ENCODE measurements at places on chromosomes 6 and 20.

- peak; percentile 26 for DNase-seq
Observed at GRCh38 chr6:7992002-7992815, 72.0 kb downstream of the BLOC1S5 start.

DNA sequence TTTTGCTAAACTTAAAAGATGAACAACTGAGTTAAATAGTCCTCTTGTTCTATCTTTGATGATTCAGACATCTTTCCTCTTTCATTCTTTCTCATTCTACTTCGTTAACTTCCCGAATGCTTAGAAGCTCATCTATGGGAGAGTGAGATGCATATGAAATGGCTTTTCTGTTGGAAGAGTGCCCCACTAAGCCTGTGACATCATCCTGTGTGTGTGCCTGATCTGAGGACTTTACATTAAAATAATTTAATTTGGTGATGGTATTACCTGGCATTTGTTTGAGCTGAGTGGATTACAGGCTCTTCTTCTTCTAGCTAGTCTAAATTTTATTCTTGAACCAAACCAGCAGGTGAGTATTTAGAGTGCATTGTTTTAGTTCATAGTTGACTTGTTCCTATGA is 626.5 kb downstream of the QKI start:
- DNase-seq, result no peak

GRCh38 chr6:132135409-132135808 is 184.2 kb upstream of the CCN2 start:
- DNase-seq, result no peak

- DNase-seq, result no peak
Observed at GRCh38 chr20:51542571-51543421, at the start of gene NFATC2. Gene NFATC2, minus strand, starts transcription at chr20:51542719. Its CDS starts 220 bp downstream, at chr20:51542499.

DNA sequence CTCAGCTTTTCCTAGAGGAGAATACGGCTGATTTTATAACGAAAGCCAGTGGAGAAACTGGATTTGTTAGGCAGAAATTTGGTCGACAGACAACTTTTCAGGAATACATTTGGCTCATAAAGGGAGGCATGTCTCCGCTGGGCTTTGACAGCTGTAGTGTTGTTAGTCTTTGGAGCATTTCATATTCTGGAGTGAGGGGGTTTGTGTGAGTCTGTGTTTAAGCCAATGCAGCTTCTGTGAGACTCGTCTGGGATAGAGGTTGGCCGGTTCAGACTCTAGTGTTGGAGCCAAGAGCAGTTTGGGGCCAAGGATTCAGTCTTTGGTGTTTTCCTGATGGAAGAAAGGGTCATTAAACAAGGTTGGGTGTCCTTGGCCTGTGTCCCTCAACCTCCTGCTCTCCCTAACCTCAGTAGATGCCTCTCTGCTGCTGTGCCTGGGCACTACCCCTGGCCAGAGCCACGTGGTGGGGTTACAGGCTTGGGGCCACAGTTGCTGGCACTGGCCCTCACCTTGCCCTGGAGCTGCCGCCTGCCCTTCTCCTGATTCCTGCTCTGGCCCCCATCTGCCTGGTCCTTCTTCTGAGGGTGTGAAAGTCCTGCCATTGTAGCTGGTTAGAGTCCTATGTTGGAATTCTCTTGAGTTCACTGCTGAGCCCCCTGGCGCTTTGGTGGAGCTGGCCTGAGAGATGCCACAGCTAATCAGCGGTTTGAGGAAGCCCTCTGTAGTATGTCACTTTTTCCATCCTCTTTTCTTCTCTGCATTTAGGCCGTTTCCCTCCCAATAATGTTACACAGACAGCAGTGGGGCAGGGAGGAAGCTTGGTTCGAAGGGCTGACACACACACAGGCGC is 6.9 kb downstream of the PTK7 start:
- DNase-seq, result no peak

- no peak for DNase-seq
Observed at GRCh38 chr6:94736236-94736635, 841.1 kb upstream of the MANEA start.

- DNase-seq, result no peak
Observed at GRCh38 chr6:17269840-17270239, 11.3 kb upstream of the RBM24 start.

DNA sequence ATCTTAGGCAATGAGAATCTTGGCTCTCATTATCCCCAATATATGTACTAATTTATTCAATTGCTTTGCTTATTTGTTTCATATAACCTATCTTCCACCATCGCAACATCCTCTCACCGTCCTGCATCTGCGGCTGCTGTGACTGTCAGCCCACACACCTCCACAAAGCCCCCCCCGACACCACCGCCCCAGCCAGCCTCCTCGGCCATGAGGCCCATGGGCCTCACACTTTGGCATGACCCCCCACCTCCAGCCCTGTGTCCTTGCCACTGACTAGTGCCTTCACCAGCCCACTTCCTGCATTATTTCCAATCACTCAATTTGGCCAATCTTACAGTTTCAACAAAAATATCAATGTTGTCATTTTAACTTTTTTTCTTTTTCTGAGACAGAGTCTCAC is 60.7 kb upstream of the TOX2 start:
- DNase-seq, result no peak

DNA sequence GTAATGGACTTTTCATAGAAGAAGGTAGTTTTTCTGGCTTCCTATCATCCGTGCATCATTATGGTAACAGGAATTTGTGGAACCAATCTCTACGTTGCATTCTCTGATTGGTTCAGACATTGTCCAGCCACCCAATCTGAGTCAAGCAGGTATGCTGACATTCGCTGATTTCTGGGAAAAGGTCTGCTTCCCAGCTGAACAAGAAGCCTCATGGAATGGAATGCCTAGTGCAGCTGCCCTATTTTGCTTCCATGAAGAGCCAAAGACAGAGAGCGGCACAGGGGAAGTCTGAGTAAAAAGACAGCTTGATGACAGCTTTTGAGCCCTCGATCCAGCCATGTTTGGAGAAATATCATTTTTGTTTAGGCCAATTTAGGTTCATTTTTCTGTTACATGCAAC is 38.5 kb upstream of the TXLNB start:
- no peak for DNase-seq

DNA sequence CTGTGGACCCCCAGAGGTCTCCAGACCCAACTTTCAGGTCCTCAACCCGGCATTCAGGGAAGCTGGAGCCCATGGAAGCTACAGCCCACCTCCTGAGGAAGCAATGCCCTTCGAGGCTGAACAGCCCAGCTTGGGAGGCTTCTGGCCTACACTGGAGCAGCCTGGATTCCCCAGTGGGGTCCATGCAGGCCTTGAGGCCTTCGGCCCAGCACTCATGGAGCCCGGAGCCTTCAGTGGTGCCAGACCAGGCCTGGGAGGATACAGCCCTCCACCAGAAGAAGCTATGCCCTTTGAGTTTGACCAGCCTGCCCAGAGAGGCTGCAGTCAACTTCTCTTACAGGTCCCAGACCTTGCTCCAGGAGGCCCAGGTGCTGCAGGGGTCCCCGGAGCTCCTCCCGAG is 950 bp downstream of the GNAS start:
- DNase-seq, result no peak

GRCh38 chr6:96837081-96837971 is at the start of gene GPR63:
Gene GPR63, minus strand, starts transcription at chr6:96837477. Its CDS starts 37,746 bp downstream, at chr6:96799731.
- peak; percentile 59 for DNase-seq

DNA sequence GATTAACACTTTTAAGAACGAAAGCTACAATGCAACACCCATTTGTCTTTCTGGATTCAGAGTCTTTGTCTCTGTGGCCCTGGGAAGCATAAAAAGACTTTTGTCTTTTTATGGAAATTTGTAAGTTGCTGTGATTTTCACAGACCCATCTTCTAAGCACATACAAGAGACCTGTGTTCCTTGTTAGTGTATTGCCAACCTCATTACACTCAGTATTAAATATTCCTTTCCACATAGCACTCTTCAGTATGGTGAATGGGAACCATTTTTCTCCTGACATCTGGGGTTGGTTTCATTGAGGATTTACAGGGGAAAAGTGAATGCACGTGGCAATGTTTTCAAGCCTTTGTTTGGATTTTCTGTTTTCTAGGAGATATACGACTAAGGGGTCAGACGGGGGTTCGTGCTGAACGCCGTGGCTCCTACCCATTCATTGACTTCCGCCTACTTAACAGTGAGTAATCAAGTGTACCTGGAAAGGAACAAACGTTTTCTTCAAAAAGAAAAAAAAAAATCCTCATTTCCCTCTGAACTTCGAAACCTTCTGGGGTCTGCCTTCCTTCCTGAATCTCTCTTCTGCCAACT is 141.7 kb downstream of the MTFR2 start:
- DNase-seq, result no peak

DNA sequence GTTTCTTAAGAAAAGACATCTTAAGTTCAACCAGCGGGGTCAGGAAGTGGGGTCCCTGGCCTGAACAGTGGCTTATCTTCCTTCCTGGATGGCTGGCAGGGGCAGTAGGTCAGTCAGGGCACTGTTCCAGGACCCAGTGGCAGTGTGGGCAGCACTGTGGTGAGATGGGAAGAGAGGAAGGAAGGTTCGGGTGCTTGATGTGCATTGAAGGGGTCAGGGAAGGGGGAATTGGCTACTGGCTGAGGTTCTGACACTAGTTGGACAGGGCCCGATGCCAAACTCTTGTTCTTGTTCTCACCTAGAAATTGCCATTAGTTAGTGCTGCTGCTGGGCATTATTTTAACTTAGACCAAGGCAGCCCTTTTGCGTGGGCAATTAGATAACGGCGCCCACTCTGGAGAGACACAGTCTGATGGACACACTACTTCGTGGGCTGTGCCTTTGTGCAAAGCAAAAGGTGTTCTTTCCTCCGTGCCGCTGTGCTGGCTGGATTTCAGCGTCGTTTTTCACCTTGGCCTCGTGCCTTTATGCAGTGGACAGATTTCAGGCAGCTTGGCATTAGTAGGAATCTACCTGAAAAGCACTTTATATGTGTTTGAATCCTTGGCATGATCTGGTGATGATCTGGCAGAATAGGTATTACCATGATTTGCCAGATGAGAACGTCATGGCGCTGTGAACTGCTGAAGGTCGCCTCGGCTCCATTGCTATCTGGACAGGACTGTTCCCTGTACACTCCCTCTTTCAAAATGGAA is 30.3 kb downstream of the UTRN start:
- DNase-seq, result no peak

- no peak for DNase-seq
Observed at GRCh38 chr20:33881989-33882388, 70.8 kb downstream of the CHMP4B start.

DNA sequence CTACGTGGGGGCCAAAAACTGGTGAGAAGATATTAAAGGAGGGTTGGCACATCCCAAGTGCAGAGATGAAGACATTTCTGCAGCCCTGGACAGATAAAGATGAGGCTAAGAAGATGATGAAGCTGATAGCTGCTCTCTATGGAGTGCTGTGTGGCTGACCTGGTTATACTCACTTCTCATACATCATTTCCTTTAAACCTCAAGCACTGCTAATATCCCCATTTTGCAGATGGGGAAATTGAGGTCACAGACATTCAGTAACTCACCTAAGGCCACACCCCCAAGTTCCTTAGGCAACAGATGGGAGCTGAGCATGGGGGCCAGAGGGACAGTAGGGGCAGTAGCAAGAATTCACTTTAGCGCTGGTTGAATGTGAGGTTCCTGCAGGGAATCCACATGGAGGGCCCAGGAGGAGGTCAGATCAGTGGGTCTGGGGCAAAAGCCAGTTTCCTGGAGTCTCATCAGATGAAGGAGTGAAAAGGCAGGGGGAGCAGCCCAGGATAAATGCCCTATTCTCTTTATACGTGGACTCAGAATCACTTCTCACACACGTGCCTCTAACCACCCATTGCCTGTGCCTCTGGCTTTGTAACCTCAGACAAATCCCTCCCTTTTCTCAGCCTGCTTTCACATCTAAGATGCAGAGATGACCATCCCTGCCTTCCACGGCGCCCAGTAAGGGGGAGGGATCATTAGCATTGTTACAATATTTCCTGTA is 125.8 kb downstream of the NFATC2 start:
- DNase-seq, result no peak

- DNase-seq, result no peak
Observed at GRCh38 chr20:46230801-46231282, 77.5 kb downstream of the CDH22 start.

- no peak for DNase-seq
Observed at GRCh38 chr6:157079771-157080170, 243.5 kb downstream of the TMEM242 start.

GRCh38 chr6:42045538-42046460 is 4.5 kb upstream of the TAF8 start:
- no peak for DNase-seq

GRCh38 chr20:17172836-17173516 is 53.9 kb upstream of the PCSK2 start:
- DNase-seq, result no peak

GRCh38 chr20:57558614-57559288 is 2.2 kb upstream of the PCK1 start:
- no peak for DNase-seq

DNA sequence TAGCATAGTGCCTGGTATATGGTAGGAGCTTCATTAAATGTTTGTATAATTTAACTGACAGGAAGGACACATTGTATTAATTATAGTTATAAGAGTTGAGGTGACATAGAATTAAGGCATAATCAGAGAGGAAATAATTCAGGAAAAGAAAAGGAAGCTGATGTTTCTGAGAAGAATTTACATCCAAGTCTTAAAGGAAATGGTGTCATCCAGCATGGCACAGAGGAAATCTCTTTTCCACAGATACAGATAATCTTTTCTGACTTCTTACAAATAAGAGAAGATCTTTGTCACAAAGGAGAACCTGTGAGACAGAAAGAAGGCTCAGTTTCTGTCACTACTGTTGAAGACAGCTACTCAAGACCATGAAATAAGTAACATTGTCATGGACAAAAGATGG is 222.5 kb downstream of the GJA1 start:
- DNase-seq, result no peak

DNA sequence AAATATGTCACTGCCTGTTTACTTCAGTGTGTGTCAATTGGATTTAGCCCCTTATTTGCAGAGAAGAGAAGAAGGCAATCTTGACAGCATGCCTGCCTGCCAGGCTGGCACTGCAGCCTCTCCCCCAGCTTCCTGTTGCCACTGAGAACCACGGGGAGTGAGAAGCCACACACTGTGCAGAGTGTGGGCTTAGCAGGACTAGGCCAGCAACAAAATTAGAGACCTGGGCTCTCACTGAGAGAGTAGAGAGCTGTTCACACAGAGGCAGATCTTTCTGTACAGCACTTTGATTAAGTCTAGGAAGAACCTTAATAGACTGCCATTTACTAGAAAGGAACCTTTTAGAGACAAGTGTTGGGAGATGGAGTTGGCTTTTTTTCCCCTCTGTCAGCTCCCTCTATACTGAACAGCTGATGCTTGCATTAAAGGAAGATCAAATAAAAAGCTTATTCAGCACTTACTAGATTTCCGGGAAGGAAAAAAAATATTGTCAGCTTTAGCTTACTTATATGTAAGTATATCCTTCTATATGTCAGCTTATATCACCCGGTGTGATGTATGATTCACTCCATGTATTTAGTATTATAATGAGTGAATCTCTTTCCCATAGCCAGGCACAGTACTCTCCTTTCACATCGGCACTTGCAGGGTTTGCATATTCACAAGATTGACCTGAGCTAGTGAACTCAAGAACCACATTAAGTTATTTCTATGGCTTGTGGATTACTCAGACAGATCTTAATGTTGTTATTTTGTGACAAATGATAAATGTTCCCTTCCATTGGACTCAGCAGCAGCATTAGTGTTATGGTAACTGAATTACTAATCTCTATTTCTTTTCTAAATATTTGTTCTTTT is 851.0 kb upstream of the EPHA7 start:
- no peak for DNase-seq

Measured in NCI-H748 treated with DMSO at 0.1 percent for 48 hours (cell line).